Hematopoietic multipotent progenitor cell treated with erythropoietin and hydrocortisone succinate and interleukin-3 and kit ligand, for 17 days (in vitro differentiated cells): ENCODE measurements at places on chromosomes 1 and 21.

- DNase-seq = no peak
Measured at GRCh38 chr21:35507181-35507759, 458.2 kb upstream of the RUNX1 start.

- no peak for DNase-seq
Measured at GRCh38 chr1:164054331-164054730, 504.7 kb upstream of the PBX1 start.

DNA sequence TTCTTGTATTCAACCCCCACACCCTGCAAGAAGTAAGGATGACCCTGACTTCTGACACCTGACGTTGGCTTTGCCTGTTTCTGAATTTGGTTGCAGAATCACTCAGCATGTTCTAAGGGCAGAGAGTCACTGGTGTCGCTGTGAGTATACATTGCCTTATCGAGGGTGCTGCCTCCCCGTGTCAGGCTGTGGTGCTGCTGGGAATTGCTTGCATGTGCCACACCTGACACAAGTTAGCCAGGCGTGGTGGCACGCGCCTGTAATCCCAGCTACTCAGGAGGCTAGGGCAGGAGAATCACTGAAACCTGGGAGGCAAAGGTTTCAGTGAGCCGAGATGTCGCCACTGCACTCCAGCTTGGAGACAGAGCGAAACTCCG is 45.9 kb downstream of the WDR4 start:
- DNase-seq = no peak

DNA sequence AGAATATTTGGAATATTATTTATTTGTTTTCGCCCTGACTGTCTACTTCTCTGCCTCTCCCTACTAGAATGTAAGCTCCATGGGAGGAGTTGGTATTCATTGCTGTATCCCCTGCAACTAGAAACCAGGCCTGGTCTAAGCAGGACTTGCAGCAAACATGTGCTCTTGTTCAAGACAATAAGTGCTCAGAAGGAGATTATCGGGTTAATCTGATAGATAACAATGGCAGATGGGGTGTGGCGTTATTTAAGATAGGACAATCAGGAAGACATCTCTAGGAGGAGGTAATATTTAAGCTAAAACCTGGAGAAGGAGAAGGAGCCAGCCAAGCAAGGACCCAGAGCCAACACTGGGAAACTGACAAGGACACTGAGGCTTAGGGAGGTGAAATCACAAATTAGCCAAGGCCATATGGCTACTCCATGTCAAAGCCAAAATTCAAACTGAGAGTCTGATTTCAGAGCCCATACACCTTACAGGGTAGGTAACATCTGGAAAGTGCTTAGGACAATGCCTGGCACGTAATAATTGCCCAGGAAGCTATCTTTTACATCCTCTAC is 41.5 kb downstream of the STYXL2 start:
- DNase-seq = no peak

- no peak for DNase-seq
Measured at GRCh38 chr1:115277276-115277675, 60.8 kb downstream of the NGF start.

- DNase-seq = no peak
Measured at GRCh38 chr1:239993366-239993765, 98.3 kb upstream of the FMN2 start.

GRCh38 chr1:37473431-37474045 is 842 bp upstream of the ZC3H12A start:
- DNase-seq = no peak

DNA sequence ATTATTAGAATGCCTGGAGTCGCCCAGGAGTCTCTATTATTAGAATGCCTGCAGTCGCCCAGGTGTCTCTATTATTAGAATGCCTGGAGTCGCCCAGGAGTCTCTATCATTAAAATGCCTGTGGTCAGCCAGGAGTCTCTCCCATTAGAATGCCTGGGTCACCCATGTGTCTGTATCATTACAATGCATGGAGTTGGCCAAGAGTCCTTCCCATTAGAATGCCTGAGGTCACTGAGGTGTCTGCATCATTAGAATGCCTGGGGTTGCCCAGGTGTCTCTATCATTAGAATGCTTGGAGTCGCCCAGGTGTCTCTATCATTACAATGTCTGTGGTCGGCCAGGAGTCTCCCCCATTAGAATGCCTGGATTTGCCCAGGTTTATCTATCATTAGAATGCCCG is 66.9 kb downstream of the RNF187 start:
- DNase-seq = no peak

DNA sequence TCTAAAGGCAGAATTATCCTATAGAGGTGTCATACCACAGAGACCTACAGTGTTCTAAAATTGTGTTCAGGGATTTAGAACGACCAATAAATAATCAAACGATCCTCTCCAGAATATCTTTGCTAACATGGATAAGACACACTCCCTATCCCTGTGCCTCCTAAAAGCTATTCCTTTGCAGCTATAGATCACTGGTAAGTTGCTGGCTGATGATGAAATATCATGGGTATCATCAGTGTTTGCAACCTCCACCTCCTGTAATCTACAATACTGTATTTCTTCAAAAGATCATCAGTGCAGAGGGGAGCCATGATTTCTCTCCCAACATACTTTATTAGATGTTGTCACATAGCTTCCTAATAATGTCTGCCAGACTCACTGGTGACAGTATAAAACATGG is 201.9 kb downstream of the NTNG1 start:
- DNase-seq = no peak

GRCh38 chr1:161486806-161487741 is 18.2 kb upstream of the FCGR2A start:
- DNase-seq = peak; percentile 90

GRCh38 chr21:44526096-44526997 is 13.6 kb downstream of the KRTAP10-1 start:
- no peak for DNase-seq

GRCh38 chr1:163774978-163775620 is 453.3 kb downstream of the NUF2 start:
- DNase-seq = no peak

- no peak for DNase-seq
Measured at GRCh38 chr1:205950280-205950679, 7.0 kb upstream of the SLC26A9 start.

DNA sequence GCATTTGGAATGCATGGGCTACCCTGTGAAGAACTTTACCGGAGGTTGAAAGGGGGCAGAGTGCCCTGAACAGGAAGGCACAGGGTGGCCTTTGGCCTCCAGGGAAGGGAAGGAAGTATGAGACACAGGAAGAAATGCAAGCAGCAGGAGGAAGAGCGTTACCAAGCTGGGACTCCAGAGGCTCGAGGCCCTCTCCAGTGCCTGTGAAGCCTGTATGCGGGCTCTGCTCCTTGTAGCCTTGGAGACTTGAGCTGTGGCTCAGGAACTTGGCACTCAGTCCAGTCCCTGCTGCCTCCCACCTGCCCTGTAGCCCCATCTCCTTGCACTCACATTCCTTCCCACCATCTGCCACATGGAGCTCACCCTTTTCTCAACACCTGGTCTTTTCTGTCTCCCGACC is 33.5 kb upstream of the RNF19B start:
- no peak for DNase-seq

GRCh38 chr1:27658951-27659496 is 13.0 kb downstream of the IFI6 start:
- DNase-seq = no peak

DNA sequence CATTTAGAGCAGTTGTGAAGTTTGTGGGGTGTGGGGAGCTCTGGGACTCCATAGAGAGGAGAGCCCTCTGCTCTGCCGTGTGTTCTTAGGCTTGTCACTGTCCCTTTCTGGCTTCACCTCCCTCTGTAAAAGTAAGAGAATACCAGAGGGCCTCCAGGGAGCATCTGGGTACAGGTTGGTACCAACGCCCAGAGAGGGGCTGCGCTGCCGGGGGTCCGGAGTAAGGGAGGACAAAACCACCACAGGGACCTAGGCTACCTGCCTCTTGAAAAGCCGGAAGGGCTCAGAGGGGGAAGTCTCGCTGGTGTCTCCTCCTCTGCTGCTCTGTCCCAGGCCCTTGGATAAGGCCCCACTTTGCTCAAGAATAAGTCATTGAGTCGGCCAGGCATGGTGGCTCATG is 3.1 kb upstream of the TINAGL1 start:
- DNase-seq = no peak

DNA sequence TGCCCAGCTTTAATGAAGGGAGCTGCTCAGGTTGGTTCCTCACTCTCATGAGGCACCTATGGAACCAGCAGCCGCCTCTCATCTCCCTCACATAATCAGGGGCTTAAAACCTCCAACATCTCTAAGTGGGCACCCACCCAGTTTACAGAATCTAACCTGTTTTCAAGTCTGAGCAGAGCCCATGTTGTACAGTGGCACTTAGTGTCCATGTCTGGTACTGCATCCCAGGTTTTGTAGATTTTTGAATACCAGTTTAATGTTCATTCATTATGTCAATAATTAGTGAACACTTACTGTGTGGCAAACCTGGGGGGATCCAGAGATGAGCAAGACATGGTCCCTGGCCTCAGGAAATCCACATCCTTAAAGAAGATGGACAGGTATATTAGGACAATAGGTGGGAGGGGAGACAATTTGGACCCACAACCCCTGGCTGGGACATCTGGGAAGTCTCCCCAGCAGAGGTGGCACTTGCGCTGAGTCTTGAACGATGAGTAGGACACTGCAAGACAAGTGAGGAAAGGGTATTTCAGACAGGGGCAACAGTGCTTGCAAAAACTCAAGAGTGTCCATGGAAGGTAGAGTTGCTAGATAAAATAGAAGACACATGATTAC is 83.3 kb downstream of the LACTBL1 start:
- no peak for DNase-seq

DNA sequence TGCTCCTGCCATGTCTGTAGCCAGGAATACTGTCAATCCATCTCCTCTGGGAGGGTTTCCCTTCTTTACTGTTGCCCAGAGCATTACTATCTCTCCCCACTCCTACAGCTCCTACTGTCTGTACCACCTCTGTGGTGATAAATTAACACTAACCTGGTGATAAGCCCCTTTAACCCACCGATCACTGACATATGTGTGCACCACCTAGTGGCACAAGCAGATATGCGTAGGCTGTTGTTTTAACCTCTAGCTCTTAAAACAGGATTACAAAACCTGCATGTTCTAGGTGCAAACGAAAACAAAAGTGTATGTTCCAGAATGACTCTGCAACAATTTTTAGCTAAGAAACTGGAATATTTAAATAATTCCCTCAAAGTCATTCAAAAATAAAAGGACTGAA is 93.9 kb upstream of the BEND5 start:
- no peak for DNase-seq

- no peak for DNase-seq
Measured at GRCh38 chr21:28754127-28754611, 238.5 kb downstream of the LTN1 start.

DNA sequence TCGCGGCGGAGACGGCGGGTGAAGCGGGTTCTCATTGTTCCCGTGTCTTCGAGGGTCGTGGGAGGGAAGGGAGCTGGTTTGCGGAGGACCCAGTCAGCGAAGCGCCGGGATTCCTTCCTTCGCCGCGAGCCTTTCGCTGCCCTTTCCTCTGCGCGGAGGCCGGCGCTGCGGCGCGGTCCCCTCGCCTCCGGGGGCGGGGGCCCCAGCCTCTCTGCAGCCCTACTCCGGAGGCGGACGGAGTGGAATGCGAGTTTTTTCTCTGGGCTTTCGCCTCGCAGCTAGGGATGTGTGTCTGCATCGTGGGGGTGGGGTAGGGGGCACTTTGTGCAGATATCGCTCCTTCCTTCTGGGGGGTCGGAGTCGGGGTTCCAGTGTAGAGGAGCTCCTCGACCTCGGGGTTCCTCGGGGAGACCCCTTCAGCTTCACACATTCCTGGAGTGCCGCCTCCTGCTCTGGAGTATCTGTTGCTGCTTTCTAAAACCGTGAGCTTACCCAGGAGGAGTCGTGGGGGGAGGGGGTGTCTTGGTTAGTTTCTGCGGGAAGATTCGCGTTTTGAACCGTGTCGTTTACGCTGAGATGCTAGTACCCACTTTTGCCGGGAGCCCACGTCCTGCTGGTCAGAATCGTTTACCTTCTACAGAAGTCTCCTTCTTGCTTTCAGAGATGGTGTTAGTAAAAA is 595 bp downstream of the RNF2 start:
- peak; percentile 23 for DNase-seq

DNA sequence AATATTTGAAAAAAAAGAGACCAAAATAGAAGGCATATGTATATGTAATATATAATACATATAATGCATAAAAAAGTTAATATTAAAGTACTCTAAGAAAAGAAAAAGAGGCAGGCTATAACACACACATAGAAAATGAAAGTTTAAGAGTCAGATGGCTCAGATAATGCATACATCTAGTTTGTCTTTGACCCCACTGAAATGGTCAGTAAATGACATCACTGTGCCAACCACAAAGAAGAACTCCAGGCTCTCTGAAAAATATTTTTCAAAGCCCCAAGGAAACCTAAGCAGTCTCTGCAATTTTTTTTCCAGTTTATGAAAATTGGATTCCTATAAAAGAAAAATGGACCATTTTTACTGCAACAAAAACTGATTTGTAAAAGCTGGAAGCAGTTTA is 55.4 kb upstream of the SCYL3 start:
- DNase-seq = no peak

DNA sequence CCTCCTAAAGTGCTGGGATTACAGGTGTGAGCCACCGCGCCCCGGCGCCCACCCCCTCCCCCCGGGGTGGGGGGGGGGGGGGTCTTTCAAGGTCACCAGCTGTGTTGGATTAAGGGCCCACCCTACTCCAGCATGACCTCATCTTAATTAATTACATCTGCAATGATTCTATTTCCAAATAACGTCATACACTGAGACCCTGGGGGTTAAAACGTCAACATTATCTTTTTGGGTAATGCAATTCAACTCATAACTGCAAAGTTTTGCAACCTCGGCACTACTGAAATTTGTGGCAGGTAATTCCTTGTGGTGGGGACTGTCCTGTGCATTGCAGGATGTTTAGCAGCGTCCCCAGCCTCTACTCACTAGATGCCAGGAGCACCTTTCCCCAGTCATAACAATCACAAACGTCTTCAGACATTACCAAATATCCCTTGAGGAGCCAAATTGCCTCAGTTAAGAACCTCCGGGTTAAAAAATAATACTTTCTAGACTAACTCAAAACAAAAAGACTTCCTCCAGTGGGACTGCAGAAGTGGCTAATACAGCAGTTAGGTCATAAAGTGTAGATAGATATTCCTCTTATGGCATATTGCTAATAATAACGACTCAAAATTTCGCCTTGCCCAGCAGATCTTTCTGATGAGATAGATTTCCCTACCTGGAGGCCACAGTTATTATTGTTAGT is 233.0 kb upstream of the KAZN start:
- DNase-seq = no peak

GRCh38 chr1:6419397-6419803 is 319 bp downstream of the HES2 start:
- no peak for DNase-seq

- DNase-seq = no peak
Measured at GRCh38 chr1:115283681-115284146, 54.3 kb downstream of the NGF start.

GRCh38 chr1:162671664-162672410 is 39.6 kb downstream of the DDR2 start:
- no peak for DNase-seq

- peak; percentile 62 for DNase-seq
Measured at GRCh38 chr1:230158415-230159291, 91.6 kb downstream of the GALNT2 start.
